ENCODE measurements at places on chromosomes 3 and 15. TPM values are rescaled to one million over a fixed set of nuclear protein-coding genes. Genes with fewer than 3 reads are reported as not detected.
A peak's percentile ranks its signal among the peaks of the same experiment; 100 is the strongest.

DNA sequence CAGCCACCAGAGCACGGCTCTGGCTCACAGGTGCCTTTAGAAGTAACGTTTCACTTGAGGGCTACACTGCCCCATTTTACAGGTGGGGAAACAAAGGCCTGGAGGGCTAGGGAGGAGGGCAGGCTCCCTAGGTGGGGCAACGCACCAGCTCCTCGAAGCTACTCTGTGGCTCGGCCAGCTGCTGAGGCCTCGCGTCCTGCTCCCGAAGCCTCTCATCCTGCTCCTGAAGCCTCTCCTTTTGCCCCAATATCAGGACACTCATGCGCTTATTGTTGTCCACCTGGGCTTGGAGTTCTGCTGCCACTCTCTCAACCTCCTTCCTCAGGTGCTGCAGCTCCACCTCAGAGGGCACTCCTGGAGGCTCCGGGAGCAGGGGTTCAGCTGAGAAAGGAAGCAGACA lies 28.2 kb upstream of the OR4F6 start:
- no peaks in the 10 kb centered on the region for H3K4me1 ChIP-seq
- H3K27me3 ChIP-seq: peaks cover 44% of the 10 kb centered on the region
- no peaks in the 10 kb centered on the region for H3K36me3 ChIP-seq
- DNase-seq: no peak
- no peak overlapping the region for H3K4me3 ChIP-seq

DNA sequence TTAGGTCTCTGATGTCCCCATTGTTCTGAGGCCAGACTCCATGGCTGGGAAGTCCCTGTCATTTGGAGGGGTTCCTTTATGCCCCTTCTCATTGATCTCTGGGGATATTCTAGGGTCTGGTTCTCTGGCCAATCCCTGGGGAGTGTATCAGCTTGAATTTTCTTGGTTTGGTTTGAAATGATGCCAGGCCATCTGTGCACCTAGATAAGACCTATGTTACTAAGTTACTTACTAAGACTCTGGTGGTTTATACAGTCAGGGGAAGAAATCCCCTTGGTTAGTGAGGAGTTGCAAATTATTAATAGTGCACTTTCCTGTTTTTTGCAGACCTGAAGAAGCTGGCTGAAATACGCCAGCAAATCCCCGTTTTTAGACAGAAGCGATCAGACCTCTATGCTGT lies 20.3 kb downstream of the NIT2 start:
- no peak overlapping the region for H3K27ac ChIP-seq
- H3K36me3 ChIP-seq: peaks cover 33% of the 10 kb centered on the region

DNA sequence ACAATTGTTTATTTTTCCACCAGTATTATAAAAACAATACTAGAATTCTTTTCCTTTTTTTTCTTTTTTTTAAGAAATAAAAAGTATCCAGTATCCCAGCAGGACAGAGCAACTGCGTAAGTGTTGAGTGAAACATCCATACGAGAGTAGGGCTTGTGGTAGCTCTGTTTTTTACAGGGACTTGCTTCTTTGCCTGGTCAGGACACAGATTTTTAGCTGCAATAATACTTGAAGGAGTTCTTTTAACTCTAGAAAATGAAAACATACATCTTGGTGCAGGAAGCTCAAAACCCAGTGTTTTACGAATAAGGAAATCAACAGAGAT lies 297.7 kb upstream of the NR2E3 start:
- H3K36me3 ChIP-seq: no peaks in the 10 kb centered on the region
- H3K27ac ChIP-seq: no peak overlapping the region
- no peak overlapping the region for H3K4me3 ChIP-seq

DNA sequence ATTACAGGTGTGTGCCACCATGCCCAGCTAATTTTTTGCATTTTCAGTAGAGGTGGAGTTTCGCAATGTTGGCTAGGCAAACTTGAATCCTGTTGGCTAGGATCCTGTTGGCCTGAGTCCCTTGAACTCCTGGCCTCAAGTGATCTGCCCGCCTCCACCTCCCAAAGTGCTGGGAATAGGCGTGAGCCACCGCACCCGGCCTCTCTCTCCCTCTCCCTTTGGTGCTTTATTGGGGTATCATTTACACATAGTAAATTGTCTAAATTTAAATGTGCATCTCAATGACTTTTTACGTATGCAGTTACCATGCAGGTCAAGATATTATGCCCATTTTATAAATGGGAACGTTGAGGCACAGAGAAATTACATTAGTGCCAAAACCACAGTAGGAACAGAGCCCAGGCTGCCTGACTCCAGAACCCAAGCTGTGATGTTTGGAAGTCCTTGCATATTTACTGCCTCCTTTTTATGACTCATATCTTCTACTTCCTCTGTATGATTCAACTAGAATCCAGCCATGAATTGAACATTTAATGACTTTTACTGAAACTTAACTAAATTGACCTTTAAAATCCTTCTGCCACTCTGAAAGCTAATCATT lies 34.0 kb upstream of the RPP14 start:
- H3K36me3 ChIP-seq: peaks cover 17% of the 10 kb centered on the region
- no peak overlapping the region for H3K27ac ChIP-seq
- no peak overlapping the region for H3K4me3 ChIP-seq
- no peaks in the 10 kb centered on the region for H3K27me3 ChIP-seq

DNA sequence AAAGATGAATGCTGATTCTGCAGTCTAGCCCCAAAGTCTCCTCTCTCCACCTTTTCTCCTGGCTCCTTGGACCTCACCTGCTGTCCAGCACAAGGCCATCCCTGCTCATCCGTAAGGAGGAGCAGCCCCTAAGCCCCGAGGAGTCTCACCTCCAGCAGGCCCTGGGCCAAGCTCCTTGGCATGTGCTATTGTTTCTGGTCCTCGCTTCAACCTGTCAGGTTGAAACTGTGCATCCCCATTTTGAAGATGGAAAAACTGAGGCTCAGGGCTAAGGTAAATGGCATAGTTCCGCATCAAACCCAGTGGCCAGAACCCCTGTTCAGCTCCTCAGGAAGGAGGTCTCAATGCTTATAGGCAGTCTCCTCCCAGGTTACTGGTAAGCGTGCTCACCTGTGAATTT lies 26.1 kb downstream of the CHDH start:
- no peaks in the 10 kb centered on the region for H3K27me3 ChIP-seq
- H3K4me3 ChIP-seq: no peak overlapping the region
- H3K4me1 ChIP-seq: peaks cover 8% of the 10 kb centered on the region
- no peak overlapping the region for H3K27ac ChIP-seq
- peaks cover 6% of the 10 kb centered on the region for H3K36me3 ChIP-seq

DNA sequence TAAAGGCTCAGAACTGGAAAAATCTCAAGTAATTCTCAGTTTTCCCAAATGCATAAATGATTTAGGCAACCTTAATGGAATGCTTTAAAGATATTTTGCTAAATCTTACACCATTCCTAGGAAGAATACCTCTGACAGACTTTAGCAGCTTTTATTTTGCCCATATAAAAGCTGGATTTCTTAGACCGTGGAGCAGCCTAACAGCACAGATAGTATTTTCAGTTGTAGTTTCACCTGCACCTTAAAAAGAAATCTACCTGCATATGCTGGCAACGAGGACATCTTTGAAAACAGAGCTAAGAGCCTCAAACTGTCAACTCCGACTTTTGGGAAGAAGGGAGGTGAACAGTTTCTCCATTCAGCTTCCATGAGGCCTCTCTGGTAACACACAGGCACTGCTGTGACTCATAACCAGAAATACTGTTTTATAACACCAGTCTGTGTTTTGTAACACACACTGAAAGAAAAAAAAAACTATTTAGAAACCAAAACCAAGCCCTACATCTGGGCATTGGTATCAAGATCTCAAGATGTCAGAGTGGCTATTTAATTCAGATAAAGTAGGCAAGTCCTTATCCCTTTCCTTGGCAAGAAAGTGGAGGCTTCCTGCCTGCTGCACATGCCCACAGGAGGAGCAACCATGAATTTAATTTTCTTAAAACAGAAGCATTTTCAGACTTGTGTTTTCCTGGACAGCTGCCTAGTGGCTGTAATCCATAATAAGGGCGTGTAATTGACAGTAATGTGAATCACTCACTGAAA lies 181.5 kb upstream of the ICE2 start:
- DNase-seq: no peak
- H3K36me3 ChIP-seq: no peaks in the 10 kb centered on the region
- no peak overlapping the region for H3K4me3 ChIP-seq
- H3K4me1 ChIP-seq: no peaks in the 10 kb centered on the region
- H3K27me3 ChIP-seq: peaks cover 9% of the 10 kb centered on the region

- no peaks in the 10 kb centered on the region for H3K36me3 ChIP-seq
- H3K4me1 ChIP-seq: peaks cover 5% of the 10 kb centered on the region
- no peak for DNase-seq
- H3K27ac ChIP-seq: peak overlapping the region; percentile 68
- no peaks in the 10 kb centered on the region for H3K27me3 ChIP-seq
- H3K4me3 ChIP-seq: no peak overlapping the region
Measured at GRCh38 chr3:96449803-96450202, 364.6 kb upstream of the EPHA6 start.

- H3K4me1 ChIP-seq: no peaks in the 10 kb centered on the region
- peaks cover 8% of the 10 kb centered on the region for H3K36me3 ChIP-seq
- no peak for DNase-seq
- H3K27ac ChIP-seq: no peak overlapping the region
- no peak overlapping the region for H3K4me3 ChIP-seq
Measured at GRCh38 chr3:142680710-142681109, 43.1 kb upstream of the TRPC1 start.

GRCh38 chr3:87436781-87437543 lies 160.6 kb upstream of the POU1F1 start:
- H3K4me3 ChIP-seq: no peak overlapping the region
- H3K27ac ChIP-seq: no peak overlapping the region
- H3K4me1 ChIP-seq: peaks cover 4% of the 10 kb centered on the region
- H3K27me3 ChIP-seq: no peaks in the 10 kb centered on the region

GRCh38 chr3:31937225-31937624 lies 43.8 kb downstream of the OSBPL10 start:
- H3K36me3 ChIP-seq: no peaks in the 10 kb centered on the region
- H3K27me3 ChIP-seq: no peaks in the 10 kb centered on the region
- DNase-seq: no peak
- H3K27ac ChIP-seq: no peak overlapping the region

- H3K36me3 ChIP-seq: no peaks in the 10 kb centered on the region
- H3K4me1 ChIP-seq: no peaks in the 10 kb centered on the region
- peaks cover 67% of the 10 kb centered on the region for H3K27me3 ChIP-seq
- peak; percentile 73 for DNase-seq
- H3K27ac ChIP-seq: no peak within 1 kb of the TSS
- peak within 1 kb of the TSS; percentile 67 for H3K4me3 ChIP-seq
Measured at GRCh38 chr15:99104788-99105513, at the start of gene SYNM. Gene SYNM, plus strand, starts transcription at chr15:99105080. Its CDS starts 120 bp downstream, at chr15:99105200.

GRCh38 chr3:160471892-160472291 lies 22.3 kb upstream of the TRIM59 start:
- no peak overlapping the region for H3K27ac ChIP-seq
- no peak for DNase-seq
- no peaks in the 10 kb centered on the region for H3K36me3 ChIP-seq
- H3K27me3 ChIP-seq: no peaks in the 10 kb centered on the region
- H3K4me1 ChIP-seq: no peaks in the 10 kb centered on the region

DNA sequence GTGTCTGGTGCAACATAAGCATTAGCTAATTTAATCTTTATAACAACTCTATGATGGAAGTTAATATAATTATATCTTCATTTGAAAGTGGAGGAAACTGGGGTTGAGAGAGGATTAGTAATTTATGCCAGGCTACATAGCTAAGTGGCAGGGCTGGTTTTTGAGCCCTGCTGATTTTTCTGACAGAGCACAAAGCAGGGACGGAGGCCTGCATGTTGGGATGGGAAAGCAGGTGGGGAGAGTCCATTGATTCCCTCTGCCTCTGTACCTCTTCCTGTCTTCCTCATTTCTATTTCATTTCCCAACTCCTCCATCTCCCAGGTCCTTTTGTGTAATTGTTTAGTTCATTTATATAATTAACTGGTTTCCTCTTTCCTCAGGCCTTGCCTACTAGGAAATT lies 251.6 kb upstream of the ZPLD1 start:
- peaks cover 18% of the 10 kb centered on the region for H3K4me1 ChIP-seq
- H3K27me3 ChIP-seq: no peaks in the 10 kb centered on the region
- DNase-seq: no peak
- peak overlapping the region; percentile 5 for H3K27ac ChIP-seq
- H3K4me3 ChIP-seq: no peak overlapping the region

GRCh38 chr3:117898722-117899522 lies 1135.7 kb downstream of the IGSF11 start:
- H3K4me1 ChIP-seq: peaks cover 2% of the 10 kb centered on the region
- no peak overlapping the region for H3K27ac ChIP-seq
- no peak for DNase-seq
- H3K27me3 ChIP-seq: no peaks in the 10 kb centered on the region
- H3K4me3 ChIP-seq: no peak overlapping the region

DNA sequence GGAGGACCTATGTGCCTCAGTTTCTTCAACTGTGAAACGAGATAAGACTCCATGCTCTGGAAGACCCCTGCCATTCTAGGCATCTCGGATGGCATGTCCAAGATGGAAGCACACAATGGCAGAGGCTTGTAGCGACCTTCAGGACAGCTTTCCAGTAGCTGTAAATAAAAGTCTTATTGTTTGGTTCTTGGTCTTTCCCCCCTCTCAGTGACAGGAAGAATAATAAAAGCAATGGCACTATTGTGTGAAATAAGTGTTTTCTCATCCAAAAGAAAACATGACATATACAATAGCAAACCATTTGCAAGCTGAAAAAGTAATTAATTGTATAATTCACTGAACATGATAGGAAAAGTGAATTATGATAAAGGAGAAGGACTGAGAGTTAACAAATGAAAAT lies 32.5 kb upstream of the CD47 start:
- no peaks in the 10 kb centered on the region for H3K36me3 ChIP-seq
- no peak for DNase-seq
- no peak overlapping the region for H3K27ac ChIP-seq
- H3K27me3 ChIP-seq: peaks cover 3% of the 10 kb centered on the region
- no peak overlapping the region for H3K4me3 ChIP-seq

DNA sequence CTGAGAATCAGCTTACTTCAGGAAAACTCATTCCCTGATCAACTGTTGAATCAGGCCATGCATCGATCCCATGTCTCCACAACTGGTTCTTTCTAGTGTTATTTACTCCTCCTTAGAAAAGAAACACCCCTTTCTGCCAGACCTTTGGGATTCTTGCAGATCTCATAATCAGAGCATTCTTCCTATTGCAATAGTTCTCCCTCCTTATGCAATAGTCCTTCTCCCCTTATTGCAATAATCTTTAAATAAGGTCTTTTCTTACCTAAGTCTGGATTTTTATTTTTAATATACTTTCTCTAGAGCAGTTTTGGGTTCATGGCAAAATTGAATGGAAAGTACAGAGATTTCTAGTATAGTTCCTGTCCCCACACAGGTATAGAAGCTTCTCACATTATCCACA lies 141.9 kb upstream of the SGO1 start:
- H3K27me3 ChIP-seq: peaks cover 3% of the 10 kb centered on the region
- peaks cover 7% of the 10 kb centered on the region for H3K4me1 ChIP-seq
- DNase-seq: no peak
- no peaks in the 10 kb centered on the region for H3K36me3 ChIP-seq
- no peak overlapping the region for H3K27ac ChIP-seq

- H3K27ac ChIP-seq: peak overlapping the region; percentile 2
- no peak for DNase-seq
- H3K36me3 ChIP-seq: no peaks in the 10 kb centered on the region
- H3K4me3 ChIP-seq: no peak overlapping the region
- no peaks in the 10 kb centered on the region for H3K27me3 ChIP-seq
Measured at GRCh38 chr3:196292286-196292923, 4.9 kb upstream of the PCYT1A start.

EFHB gene
- 1.4 TPM for total RNA-seq

TMEM266 gene
- total RNA-seq: 0.50 TPM

IL16 gene
- total RNA-seq: 0.38 TPM

VGLL4 gene
- 93.2 TPM for total RNA-seq

AADAC gene
- total RNA-seq: not detected

CD200 gene
- 42.1 TPM for total RNA-seq

SERPINI2 gene
- total RNA-seq: 1.8 TPM

Measured in progenitor cell of endocrine pancreas (in vitro differentiated cells).